ENCODE measurements at places on chromosomes 2 and 18.

DNA sequence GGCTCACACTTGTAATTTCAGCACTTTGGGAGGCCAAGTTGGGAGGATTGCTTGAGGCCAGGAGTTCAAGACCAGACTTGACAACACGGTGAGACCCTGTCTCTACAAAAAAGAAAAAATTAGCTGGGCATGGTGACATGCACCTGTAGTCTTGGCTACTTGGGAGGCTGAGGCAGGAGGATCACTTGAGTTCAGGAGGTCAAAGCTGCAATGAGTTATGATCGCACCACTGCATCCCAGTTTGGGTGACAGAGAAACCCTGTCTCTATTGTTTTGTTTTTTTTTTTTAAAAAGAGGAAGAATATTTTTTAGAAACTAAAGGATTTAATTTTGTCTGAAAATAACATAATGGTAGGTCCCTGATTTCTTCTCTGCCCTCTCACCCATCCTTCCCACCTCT is 79.4 kb upstream of the TMEM200C start:
- DNase-seq = no peak

DNA sequence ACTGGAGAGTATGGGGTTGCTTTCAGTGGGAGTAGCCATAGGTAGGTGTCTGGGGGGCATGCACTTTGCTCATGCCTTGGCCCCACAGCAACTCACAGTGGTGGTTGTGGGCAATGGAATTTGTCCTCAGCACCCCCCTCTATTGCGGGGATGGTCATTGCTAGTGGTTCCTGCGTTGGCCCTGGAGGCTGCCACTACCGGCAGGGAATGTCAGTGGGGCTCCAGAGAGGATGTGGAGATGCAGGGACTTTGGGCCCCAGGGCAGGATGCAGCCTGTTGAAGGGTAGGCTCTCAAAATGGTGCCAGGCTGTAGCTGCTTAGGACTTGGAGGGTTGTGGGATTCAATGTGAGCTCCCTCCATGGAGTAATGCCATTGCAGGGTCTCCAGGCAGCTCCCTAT is 125.0 kb downstream of the XRCC5 start:
- no peak for DNase-seq

DNA sequence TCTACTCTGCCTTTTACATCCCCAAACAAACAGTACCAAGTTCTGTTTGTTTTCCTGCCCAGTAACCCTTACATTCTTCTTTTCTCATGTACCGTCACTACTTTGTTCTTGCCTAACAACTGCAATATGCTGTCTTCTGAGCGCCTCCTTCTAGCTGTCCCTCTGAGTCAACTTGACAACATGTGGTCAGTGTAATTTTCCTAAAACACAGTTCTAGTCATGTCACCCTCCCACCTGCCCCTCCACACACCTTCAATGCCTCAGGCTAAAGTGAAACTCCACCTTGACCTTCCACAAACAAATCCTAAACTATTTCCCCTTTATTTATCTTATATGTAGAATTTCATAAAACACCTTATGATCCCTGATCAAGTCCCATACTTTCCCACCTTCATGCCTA is 124.6 kb upstream of the CD302 start:
- no peak for DNase-seq

- no peak for DNase-seq
These were observed 107.9 kb downstream of the CDC42EP3 start for GRCh38 chr2:37563375-37564015.

DNA sequence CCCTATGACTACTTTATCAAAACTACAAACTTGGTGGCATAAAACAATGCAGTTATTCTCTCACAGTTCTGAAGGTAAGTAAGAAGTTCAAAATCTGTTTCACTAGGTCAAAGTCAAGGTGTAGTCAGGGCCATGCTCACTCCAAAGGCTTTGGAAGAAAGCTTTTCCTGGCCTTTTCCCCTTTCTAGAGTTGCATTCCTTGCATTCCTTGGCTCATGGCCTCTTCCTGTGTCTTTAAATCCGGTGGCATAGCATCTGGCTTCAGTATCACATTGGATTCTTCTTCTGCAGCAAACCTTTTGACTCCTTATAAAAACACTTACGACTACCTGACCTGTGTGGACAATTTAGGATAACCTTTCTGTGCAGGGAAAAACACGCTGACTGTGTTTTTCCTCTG is 543.5 kb upstream of the HNMT start:
- DNase-seq = no peak

Measured in tibial artery (tissue), 4 donors.